Amniotic stem cell (primary cell): ENCODE measurements at places on chromosomes 6 and 20.

DNA sequence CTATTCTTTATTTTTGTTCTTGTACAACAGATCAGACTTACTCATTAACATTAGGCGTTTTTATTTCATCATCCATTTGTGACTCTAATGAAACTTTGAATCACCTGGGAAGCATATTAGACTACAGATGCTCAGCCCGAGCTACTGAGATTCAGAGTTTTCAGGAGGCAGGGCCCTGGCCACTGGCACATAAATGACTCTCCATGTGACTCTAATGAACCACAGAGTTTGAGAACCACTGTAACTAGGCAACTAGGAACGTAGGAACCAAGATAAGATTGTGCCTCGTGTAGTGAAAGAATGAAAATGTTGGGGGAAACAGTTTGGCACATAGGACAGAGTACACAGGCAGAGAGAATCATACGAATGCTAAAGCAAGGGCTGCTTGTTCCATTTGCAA lies 405.9 kb upstream of the BTBD3 start:
- DNase-seq: no peak

- DNase-seq: no peak
These were observed 255.4 kb upstream of the HSF2 start for GRCh38 chr6:122143813-122144601.

DNA sequence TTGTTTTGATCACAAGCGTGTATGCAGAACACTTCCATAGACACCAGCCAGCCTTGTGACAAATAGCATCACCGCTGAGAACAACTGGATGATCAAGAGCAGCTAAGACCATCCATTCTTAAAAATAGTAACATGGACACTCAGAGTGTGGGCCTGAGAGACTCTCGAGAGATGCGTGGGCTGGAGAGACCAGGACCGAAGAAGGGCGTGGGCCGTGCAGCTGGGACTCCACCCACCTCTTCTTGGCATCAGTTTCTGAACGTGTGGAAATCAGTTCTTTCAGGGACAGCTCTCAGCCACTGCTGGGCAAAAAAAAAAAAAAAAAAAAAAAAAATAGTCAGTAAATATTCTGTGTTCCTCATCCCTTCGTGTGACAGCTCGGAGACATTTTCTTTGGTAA lies 314.5 kb upstream of the CDH4 start:
- DNase-seq: no peak

GRCh38 chr6:9851541-9852380 lies 563.1 kb downstream of the TFAP2A start:
- DNase-seq: no peak
